ENCODE measurements at places on chromosomes 3 and 15.

- DNase-seq, result no peak
Observed at GRCh38 chr15:34271493-34271892, 46.7 kb downstream of the EMC4 start.

- DNase-seq, result no peak
Observed at GRCh38 chr15:50148362-50148963, 29.4 kb upstream of the ATP8B4 start.

DNA sequence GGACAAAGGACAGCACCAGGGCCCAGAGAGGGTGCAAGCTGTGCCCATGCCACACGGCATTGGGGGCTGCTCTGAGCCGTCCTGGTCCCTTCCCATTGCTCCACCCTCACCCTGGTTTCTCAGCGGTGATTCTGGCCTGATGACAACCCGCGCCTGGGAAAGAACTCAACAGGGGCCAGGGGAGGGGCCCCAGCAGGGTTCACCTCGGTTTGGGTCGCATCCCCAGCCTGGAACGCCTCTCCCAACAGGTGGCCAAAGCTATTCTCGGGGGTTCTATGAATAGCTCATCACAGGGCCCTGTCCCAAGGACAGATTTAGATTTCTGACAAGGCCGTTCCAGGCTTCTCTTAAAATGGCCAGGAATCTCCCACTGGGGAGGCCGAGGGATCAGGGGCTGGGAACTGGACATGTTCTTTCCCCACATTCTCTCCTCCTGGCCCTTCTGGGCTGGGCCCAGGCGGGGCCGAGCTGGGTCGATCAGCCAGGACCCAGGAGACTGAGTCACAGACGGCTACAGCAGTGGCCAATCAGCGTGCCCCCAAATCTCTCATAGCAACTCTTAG is 17.9 kb downstream of the GRIP2 start:
- DNase-seq, result no peak

DNA sequence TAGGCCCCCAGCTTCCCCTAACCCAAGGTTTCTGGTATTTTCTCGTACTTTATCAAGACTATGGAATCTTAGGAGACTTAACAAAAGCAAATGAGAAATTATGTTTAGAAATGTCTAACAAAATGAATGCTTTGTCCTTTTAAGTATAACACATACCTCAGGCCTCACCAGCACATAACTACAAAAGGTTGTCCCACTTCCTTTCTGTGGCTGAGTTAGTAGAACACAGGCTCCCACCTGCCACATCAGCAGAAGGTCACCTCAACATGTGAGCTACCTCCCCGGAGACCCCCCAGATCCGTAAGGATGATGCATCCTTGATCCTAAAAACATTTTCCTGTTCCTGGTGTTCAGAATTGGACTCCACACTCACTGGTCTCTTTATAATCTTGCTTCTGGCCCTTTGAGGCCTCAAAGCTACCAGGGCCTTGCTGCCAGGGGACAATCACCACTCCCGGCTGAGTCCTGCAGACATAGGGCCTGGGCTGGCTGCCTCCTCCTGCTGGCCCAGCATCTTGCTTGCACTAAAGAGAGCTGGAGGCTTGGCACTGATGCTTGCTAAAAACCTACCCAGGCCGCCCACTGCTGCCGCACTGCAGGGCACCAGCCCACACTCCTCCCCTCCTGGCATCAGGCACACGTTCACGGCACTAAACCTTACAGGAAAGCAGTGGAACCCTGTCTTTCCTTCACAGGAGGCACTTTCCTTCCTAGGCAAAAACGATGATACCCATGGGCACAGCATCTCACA is 2.9 kb downstream of the CCRL2 start:
- no peak for DNase-seq

- no peak for DNase-seq
Observed at GRCh38 chr3:143158014-143158988, 38.7 kb downstream of the CHST2 start.

DNA sequence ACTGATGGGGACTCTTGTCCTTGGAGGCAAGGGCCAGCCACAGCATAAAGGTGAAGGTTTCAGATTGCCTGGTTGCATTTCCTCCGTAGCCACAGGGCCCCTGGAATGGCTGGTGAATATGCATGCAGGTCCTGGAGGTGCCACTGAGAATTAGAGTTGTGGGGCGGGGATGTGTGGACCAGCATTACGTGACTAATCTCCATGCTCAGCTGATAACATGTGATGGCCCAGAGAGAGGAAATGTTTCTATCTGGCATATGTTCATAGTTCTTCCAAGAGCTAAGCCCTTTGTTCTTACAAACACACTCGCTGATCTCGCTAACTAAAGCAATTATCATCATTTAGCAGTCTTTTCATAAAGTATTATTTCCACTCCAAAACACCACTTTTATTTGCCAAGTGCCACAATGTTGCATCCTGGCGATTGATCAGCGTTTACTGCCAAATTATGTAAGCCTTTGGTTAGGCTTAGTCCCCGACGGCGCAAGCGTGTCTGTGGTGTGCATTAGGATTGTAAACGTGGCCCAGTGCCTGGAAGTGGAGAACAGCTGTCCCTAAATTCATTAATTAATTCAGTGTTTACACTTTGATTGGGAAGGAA is 55.9 kb downstream of the CGNL1 start:
- DNase-seq, result no peak

DNA sequence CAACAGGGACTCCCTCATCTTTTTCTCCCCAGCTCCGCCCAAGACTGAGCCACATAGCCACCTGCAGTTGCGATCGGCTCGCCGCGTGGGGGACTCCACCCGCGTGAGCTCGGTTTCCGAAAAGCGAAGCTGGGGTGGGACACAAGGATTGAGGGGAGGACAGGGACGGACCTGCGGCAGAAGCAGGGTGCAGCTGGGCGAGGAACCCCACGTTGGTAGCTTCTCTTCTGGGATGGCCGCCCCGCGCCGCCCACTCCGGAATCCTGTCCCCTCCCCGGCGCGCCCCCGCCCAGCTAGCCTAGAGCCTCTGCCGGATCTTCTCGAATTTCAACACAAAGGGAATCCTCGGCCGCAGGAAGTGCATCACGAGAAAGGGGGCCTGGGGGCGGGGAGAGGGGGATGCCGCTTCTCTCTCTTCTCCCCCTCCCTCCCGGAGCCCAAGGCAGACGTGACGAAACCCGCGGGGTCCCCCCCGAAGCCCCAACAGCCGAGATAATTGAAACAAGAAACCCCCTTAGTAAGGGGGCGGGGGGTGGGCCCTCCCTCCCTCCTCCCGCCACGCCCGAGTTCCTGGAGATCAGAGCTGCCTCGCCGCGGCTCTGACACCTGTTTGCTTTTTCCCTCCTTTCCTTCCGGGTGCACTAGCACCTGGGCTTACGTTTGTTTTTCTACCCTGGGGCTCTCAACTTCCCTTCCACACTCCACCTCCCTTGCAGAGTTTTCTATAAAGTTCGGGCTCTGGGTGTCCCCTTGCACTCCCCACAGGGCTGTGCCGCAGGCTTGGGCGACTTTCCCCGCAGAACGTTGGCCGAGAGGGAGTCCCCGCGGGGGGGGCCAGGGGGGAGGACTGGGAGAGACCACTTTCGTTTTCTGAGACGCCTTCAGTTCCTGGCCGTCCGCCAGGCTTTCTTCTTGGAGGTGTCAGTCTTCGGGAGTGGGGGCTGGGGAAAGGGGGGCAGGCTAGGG is 1.3 kb upstream of the KCNH8 start:
- DNase-seq, result peak; percentile 51

- no peak for DNase-seq
Observed at GRCh38 chr15:48641416-48641815, 4.1 kb downstream of the FBN1 start.

DNA sequence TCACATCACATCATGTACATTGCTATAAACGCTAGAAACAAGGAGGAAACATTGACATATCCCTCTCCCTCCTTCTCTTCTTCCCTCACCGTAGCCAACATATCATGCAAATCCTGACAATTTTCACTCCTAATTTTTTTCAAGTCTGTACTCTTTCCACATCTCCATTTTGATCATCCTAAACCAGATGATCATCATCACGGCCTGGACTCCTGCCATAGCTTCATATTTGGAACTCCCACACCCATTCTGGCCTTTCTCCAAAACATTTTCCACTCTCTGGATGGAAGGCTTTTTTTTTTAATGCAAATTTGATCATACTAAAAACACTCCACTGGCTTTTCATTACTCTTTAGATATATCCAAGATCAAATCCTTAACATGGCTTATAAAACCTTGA is 248.0 kb upstream of the CNTN3 start:
- no peak for DNase-seq

GRCh38 chr3:50961386-50961785 is 286.7 kb downstream of the DOCK3 start:
- no peak for DNase-seq

GRCh38 chr3:112671930-112672715 is 31.2 kb upstream of the CCDC80 start:
- no peak for DNase-seq

- no peak for DNase-seq
Observed at GRCh38 chr3:102866845-102867244, 432.0 kb downstream of the ZPLD1 start.

- DNase-seq, result no peak
Observed at GRCh38 chr15:79341396-79341795, 30.5 kb downstream of the TMED3 start.

- no peak for DNase-seq
Observed at GRCh38 chr3:53729618-53730017, 116.6 kb downstream of the CHDH start.

DNA sequence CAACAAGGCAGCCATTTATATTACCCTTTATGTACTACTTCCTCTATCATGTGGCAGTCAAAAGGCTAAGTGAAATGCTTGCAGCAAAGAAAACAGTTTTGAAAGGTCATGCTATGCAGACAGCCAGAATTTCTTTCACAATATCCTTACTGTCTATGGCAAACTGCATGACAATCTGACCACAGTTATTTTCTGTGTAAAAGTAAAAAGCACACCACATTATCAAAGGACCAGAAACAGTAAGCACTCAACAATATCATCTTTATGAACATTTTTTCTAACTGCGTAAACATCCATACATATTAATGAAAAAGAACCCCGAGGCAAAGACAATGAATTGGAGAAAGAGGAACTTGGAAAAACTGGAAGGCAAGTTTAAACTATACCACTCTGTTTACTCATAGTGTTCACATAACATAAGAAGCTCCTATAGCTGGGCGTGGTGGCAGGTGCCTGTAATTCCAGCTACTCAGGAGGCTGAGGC is 47.9 kb downstream of the PIK3CB start:
- DNase-seq, result no peak

- DNase-seq, result no peak
Observed at GRCh38 chr15:74592222-74592621, 23.4 kb upstream of the CLK3 start.

GRCh38 chr15:58736018-58736643 is 13.4 kb downstream of the ADAM10 start:
- DNase-seq, result no peak

DNA sequence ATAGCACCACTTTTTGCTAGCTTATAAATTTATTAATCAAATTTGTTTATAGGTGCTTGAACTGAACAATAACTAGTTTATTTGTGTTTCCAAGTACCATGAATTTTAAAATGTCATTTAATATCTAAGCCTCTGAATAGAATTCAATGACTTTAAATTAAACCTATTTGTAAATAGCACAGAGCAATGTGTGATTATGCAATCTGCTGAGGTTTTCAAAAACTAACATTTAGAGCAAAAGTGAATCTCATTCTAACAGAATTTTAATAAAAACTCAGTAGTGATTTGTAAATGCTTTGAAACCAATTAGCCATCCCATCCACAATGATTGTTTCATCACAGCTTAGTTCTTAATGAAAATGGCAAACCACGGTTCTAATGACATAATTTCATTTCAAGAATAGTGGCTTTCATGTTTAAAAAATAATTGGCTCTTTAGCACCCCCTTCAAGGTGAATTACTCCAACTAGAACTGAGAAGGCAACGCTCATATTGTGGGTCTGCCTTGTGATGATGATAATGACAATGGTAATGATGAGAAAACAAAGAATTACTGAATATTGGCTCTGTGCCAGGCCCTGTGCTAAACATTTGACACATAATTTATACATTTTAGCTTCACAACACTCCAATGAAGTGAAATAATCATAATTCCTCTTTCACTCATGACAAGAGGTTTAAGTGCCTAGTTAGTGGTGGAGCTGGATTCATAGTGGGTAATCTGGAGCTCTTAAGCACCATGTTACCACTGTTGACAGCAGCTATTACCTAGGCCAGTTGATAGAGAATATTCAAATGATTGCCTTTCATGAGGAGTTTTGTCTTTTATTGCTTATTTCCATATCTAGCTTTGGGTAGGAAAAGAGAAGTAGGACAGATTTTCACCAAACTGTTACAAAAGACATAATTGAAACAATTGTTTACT is 145.7 kb downstream of the RBMS3 start:
- DNase-seq, result no peak

All from CD4-positive, alpha-beta T cell (primary cell).